ENCODE measurements at places on chromosomes 13 and 19.

- no peak for DNase-seq
Observed at GRCh38 chr19:24054044-24054935, 32.7 kb upstream of the ZNF254 start.

- no peak for DNase-seq
Observed at GRCh38 chr13:50205581-50205980, 190.3 kb downstream of the KCNRG start.

- DNase-seq = no peak
Observed at GRCh38 chr13:73258406-73258805, 199.6 kb downstream of the KLF5 start.

GRCh38 chr13:49840266-49840665 is 47.8 kb upstream of the KPNA3 start:
- DNase-seq = no peak

GRCh38 chr19:2560369-2560768 is 84.4 kb downstream of the GADD45B start:
- no peak for DNase-seq

DNA sequence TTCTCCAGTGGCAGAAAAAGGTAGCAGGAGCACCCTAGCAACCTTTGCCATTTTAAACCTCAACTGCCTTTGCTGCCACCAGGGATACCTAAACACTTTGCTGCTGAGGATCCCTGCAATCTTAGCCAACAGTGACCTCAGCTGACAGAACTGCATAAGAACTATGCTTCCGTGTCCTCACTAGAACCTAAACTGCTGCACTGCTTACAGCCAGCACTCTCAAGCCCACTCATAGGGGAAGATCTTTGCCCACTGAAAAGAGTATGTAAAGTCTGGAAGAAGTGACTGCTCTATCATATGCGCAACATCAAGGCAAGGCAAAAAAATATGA is 270.0 kb upstream of the PCDH20 start:
- DNase-seq = no peak

GRCh38 chr13:112892426-112893206 is 76.4 kb upstream of the MCF2L start:
- no peak for DNase-seq

DNA sequence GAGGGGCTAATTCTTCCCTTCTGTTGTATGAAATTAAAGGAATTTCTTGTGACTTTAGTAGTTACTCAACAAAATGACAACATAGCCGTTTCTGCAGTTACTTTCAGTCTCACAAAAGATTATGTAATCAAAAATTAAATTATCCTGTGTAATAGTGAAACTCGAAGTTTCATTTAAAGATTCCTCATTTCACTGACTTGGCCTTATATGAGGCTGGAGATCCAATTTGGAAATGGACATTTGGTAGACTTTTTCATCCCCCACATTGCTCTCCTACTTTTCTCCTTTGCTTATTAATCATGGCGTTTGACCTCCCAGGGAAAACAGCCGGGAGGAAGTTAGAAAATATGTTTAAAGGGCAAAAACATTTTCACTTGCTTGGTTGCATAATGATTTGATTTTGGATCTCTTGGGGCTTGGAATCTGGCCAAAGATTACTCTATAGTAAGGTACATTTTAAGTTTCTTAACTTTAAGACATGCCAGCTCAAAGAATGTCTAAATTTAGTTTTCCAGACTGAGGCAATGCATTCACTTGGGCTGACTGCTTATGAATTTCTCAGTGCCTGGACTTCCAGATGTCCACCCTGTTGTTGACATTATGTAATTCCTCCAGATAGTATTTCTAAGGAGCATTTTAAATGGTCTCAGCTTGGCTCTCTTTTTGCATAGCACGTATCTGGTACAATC is 1364.9 kb upstream of the MIR17HG start:
- DNase-seq = no peak

DNA sequence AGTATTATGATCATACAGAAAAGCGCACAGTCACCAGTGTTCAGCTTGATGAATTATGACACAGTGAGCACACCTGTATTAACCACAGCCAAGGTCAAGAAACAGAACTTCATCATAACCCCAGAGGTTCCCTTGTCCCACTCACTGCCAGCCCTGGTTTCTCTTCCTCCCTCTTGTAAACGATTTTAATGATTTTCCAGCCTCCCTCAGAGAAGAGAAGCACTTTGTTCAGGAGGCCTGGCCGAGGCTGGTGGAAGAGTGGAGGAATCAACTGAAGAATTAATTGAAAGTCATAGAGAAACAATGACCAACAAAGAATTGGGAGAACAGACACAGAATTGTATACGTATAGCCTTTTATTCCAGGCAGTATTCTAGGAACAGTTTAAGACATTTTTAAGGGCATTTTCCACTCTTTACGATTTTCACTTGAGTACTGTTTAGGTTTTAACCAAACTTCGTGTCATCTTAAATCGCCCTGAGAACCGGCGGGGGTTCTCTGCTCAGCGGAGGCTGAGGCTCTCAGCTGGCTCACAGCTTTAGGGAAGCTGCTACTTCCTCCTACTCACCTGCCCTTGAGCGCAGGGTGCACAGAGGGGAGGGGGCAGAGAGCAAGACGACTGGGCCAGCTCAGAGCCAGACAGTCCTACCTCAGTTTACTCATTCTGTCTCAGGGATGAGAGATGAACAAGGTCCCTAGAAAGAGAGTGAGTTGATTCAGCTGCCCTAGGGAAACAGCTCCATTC is 108.6 kb downstream of the AKAP11 start:
- no peak for DNase-seq

- no peak for DNase-seq
Observed at GRCh38 chr13:32791545-32792172, 205.4 kb downstream of the PDS5B start.

DNA sequence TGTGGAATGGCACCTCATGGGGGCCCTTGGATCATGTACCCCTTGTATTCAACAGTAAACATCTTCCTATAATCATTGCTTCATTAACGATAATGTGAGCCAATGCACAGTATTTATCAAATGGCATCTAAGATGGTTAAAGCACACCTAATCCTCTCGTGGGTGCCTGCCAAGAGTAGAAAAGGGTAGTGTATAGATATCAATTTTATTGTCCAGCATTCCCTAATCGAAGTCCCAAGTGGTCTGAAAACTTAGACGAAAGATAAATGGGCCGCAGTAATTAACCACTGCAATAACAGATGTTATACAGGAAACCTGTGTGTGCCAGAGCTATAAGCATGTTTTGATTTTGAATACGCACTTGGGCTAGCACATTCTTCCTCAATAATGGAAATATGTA is 667 bp upstream of the MBNL2 start:
- DNase-seq = no peak

DNA sequence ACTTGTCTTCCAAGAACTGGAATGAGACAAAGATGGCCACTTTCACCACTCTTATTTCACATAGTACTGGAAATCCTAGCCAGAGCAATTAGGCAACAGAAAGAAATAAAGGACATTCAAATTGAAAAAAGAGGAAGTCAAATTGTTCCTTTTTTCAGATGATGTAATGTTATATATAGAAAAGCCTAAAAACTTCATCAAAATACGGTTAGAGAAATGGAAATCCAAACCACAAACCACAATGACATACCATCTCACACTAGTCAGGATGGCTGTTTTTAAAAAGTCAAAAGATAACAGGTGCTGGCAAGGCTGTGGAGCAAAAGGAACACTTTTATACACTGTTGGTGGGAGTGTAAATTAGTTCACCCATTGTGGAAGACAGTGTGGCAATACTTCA is 113.3 kb upstream of the SPRY2 start:
- no peak for DNase-seq

GRCh38 chr19:42521346-42522030 is 6.8 kb downstream of the CEACAM1 start:
- DNase-seq = no peak

DNA sequence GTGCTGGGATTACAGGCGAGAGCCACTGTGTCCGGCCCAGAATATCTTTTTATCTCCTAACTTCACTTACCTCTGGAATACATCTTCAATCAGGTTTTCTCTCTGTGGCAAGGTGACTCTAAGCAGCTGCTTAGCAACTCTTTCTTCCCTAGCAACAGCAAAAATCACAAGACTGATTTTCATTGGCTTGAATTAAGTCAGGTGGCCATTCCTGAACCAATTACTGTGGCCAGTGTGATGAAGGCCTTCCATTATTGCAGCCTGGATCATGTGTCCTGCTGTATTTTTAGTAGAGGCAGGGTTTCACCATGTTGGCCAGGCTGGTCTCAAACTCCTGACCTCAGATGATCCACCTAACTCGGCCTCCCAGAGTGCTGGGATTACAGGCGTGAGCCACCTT is 9.0 kb upstream of the LTBP4 start:
- no peak for DNase-seq

DNA sequence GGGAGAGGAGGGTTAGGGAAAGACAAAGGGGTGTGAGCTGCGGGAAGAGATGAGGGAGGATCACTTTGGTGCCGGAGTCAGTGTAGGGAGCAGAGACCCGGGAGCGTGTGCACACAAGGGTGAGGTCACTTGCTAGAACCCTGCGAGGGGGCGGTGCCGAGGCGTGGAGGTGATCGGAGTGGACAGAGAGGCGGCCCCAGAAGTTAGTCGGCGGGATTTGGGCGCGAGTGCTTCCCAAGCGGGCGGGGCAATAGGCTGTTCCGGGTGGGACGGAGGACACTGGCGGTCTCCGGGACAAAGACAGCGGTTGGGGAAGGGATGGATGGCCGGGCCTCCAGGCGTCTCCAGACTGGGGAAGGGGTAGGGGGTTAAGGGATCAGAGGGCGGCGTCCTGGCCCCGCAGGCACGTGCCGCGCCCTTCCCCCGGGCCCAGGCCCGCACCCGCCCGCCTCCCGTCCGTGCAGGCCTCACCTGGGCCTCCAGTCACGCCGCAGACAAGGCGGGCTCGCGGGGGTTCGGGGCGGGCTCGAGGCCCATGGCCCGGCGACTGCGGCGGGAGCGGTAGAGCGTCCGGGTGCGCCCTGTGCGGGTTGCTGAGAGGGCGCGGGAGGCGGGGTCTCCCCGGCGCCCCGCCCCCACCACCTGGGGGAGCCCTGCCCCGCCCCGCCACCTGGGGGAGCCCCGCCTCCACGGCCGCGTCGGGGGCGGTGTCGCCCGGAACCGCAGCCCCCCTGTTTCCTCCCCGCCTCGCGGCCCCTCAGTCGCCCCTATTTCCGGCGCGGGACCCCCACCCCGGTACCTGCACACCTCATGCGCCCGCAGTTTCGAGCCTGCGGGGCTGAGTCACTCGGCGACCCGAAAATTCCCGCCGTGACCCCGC is at the start of gene LPAR2:
Gene LPAR2 (minus strand): TSS at position 600 of the 880 bp plus-strand sequence. CDS start 945 bp downstream, outside the sequence.
- DNase-seq = no peak

DNA sequence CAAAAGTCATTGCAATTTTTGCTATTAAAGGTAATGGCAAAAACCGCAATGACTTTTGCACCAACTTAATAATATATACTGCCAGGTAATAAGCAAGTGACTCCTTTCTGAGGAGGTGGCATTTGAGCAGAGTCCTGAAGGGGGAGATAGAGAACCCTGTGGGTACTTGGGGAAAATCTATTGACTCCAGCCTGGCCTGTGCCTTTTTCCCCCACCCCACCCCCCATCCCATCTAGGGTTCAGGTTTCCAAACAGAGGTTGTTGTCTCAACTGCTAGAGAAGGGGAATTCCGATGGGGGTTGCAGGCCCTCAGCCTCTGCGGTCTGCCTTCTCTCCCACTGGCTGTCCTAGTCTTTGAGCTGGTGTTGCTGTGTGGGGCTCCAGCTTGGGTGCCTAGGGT is 11.5 kb downstream of the S1PR2 start:
- DNase-seq = no peak

GRCh38 chr13:42305503-42305902 is 33.6 kb downstream of the AKAP11 start:
- no peak for DNase-seq

DNA sequence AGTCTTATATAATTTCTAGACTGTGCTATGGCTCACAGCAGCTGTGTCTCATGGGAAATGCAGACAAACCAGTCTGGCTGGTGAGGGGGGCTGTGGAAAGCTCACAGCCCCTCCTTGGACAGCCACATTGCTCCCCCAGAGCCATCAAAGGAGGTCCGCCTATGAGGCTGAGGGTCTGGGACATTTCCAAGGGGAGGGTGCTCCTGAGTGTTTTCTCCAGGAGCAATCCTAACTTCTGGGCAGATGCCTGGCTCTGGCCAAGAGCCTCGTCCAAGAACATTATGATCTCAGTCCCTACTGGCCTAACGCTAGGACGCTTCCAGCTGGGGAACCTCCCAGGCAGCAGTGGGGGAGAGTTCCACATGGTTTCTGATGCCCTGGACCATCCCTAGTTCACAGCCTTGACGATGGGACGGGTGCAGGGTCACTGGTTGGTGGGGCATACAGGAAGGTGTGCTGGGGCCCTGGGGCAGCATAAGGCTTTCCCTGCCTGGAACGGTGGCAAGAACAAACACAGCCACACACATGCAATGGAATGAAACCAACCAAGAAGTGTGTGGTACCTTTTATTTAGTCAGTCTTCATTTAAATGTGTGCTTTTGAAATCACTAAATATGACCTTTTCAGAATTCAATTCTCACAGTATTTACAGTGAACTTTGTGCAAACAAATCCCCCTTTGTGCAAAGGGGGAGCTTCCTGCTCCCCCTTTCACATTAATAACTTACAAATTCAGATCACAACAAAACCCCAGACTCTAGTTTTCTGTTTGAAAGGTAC is 60.6 kb downstream of the CDADC1 start:
- no peak for DNase-seq

DNA sequence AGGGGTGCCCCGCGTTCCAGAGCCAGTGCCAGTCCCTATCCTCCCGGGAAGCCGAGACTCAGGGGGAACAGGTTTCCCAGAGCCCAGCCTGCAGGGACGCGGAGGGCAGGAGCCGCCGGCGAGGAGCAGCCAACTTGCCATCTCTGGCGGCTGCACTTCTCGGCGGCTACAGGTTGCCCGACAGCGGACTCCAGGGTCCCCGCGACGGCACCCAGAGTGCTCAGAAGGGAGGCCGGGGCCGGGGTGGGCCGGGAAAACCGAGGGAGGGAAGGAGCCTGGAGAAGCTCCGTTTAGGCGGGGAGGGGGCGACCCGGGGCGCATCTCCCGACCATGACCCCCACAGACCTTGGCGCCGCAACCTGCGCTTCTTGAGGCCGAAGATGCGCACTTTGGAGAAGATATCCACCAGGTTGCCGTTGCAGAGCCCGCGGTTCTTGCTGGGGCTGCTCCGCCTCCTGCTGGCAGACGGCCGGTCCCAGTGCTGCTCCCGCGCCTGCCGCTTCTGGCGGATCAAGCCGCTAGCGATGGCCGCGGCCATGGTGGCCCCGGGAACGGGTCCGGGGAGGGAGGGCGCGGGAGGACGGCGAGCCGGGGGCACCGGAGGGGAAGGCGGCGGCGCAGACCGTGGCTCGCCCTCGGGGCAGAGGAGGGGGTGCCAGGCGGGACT is 463.8 kb downstream of the ITGBL1 start:
- no peak for DNase-seq

DNA sequence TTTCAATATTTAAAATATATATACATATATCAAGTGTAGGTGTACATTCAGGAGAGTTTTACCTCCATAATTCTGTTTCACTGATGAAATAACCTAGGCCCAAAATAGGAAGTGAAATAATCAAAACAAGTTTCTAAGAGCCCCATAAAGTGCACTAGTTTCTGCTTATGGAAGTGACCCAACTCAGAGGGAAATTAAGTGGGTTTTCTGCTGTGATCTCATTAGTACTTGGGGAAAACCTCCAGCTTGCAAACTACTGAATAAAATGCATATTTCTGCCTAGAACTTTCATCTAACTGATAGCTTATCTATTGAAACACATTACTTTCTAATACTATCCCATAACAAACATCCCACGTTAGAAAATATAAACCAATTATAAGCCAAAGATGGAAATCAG is 45.4 kb upstream of the MIR17HG start:
- no peak for DNase-seq

All from stimulated activated CD4-positive, alpha-beta T cell treated with anti-CD3 and anti-CD28 coated beads, Interleukin-15, amount 100 ng/mL, for 48 hours (primary cell).